ENCODE measurements at places on chromosomes 5 and 9. TPM values are rescaled to one million over a fixed set of nuclear protein-coding genes. Genes with fewer than 3 reads are reported as not detected.

DNA sequence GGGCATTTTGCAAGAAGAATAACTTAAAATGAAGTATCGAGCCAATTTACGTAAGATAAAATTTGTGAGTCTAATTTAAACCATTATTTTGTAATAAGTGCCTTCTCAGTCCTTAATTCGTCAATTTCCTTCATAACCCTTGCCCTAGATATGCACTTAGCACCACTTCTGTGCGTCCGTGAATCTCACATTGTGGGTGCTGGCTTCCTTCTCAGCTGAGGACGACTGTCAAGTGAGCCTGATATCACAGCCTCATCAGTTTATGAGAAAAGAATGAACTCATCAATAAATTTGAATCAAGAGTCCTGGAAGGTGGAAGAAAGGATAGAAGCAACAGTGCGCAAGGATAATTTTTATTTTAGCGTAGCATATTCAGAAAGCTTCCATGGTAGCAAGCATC is 64.5 kb downstream of the MARCHF11 start:
- no peak for DNase-seq

Gene SLC25A2
- not detected for total RNA-seq

DNA sequence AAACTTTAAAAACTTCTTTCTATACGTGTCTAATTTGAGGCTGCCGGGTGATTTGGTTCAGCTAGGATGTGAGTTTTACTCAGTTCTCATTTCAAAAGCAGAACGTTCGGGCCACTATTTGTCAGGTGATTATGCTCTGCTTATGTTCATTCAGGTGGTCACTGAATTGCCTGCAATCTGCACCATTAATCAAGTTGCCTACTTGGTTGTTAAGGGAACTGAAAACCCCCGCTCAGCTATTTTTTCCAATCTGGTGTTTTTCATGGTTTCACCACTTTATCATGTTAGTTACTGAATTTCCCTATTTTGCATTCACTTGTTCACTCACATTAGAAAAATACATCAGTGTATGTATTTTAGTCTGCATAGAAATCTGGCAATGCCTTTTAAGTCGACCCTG is 523.0 kb downstream of the CSNK1G3 start:
- no peak for DNase-seq

Gene EXD3
- 1.3 TPM for total RNA-seq

GRCh38 chr5:97165726-97166125 is 17.3 kb downstream of the RIOK2 start:
- no peak for DNase-seq

Gene PLPPR1
- total RNA-seq, result not detected

DNA sequence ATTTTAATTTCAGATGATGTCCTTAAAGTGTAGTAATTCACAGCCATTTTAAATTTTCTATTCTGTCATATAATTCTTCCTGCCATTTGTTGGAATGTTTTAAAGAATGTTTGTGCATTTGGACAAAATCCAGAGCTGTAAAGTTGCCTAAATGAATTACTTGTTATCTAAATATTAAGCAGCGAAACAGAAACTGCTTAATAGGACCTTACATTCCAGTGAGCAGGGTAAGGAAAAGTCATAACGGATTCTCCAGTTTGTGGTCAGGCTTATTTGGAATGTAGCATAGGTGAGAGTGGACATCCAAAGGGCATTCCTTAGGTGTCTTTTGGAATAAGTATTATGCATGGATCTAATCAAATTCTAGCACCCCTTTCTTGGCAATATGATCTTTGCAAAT is 410.4 kb upstream of the PTPRD start:
- no peak for DNase-seq

Gene SOHLH1
- total RNA-seq, result not detected

Gene SLC34A3
- total RNA-seq, result not detected

- peak; percentile 49 for DNase-seq
Observed at GRCh38 chr5:74631081-74631953, 9.2 kb downstream of the ENC1 start.

Gene NUP188
- 28.9 TPM for total RNA-seq

All from RPMI7951 (cell line).